Activated effector memory CD4-positive, alpha-beta T cell treated with anti-CD3 and anti-CD28 coated beads, Interleukin-2, amount 50 U/mL, for 16 hours (primary cell): ENCODE measurements at places on chromosomes 1 and 21.

GRCh38 chr1:180175806-180176205, 21.1 kb downstream of the QSOX1 start:
- DNase-seq, result no peak

- no peak for DNase-seq
Measured at GRCh38 chr1:174131032-174131638, 28.2 kb upstream of the RABGAP1L start.

- DNase-seq, result no peak
Measured at GRCh38 chr1:34167389-34167788, 2.4 kb upstream of the CSMD2 start.

DNA sequence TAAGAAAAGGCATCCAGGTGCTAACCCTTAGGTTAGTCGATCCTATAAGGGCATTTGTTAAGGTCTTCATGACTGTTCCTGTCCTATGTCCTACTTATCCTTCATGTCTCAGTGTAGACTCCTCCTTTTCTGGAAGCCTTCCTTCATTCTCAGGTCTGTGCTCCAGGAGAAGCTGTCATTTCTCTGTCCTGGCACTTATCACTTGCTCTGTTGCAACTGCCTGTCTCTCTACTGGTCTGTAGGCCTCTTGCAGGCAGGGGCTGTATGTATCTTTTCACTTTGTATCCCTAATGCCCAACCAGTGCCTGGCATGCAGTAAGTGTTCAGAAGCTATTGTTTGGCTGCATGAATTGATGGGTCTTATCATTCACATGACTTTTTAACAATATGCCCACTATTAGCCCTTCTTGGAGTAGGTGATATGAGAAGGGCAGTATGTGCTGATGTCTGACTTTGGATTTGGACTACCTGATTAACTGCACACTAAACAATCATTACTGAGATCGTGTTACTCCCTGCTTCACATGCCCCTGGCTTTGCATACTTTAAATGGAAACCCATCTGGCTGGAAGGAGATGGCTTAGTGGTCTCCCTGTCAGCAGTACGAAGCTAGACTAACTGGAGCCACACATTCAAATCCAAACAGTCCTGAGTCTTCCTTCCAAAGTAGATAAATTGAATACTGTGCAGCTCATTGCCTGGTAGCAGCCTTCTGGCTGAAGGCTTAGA, 88.8 kb downstream of the RGL1 start:
- DNase-seq, result no peak

DNA sequence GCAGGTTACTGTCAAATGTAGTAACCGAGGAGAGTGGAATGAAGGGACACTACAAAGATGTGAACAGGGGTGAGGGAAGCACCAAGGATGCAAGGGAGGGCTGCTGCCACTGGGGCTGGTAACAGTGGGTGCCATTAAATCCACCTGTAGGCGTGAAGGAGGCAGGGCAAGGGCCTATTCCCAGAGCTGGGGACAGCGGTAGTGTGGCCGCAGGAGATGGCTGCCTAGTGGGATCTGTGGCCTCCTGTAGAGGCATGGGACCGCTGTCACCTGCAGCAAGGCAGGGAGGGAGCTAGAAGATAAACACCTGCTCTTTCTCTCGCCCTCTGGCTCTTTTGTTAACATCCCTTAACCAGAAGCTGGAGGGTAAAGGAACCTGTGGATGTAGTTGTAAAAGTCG, 80.5 kb upstream of the CNIH3 start:
- no peak for DNase-seq

- no peak for DNase-seq
Measured at GRCh38 chr1:160161965-160162705, 10.7 kb downstream of the ATP1A4 start.

DNA sequence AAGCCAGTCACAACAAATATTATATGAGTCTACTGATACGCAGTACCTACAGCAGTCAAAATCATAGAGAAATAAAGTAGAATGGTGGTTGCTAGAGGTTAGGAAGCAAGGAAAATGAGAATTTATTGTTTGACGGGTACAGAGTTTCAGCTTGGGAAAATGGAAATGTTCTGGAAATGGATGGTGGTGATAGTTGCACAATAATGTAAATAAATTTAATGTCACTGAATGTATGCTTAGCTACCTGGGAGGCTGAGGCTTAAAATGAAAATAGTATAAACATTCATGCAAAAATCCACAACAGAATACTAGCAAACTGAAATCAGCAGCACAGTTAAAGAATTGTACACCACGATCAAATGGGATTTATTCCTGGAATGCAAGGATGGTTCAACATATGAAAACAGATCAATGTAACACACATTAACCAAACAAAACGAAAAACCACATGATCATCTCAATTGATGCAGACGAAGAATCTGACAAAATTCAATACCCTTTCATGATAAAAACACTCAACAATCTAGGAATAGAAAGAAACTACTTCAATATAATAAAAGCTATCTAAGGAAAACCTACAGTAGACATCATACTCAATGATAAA, 10.7 kb downstream of the TUT4 start:
- no peak for DNase-seq

GRCh38 chr1:161176468-161177111, 717 bp downstream of the B4GALT3 start:
- no peak for DNase-seq

DNA sequence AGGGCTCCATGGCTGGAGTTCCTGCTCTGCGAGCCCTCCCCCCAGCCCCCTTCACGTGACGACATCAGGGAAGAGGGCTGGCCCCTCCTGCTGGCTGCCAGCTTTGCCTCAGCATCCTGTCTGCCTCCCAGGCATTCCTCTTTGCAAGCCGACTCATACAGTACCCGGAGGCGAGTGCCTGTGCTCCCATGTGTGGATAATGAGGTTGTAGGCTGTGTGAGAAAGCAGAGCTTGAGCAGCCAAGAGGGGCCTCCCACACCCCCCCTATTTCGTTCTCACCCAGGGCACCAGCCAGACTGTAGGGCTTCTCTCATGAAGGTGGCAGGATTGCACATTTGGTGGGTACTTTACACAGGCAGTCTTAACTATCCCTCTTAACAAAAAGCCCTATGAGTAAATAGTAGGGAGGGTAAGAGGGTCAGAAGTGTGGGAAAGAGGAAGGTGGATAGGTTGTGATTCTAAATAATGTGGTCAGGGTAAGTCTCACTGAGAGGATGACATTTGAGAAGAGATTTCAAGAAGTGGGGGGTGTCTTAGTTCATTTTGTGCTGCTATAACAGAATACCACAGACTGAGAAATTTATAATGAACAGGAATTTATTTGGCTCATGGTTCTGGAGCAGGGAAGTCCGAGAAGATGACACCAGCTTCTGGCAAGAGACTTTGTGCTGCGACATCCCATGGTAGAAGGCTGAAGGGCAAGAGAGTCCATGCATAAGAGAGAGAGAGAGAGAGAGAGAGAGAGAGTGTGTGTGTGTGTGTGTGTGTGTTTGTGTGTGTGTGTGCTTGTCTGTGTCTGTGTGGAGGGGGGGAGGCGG, 113.5 kb downstream of the OMA1 start:
- no peak for DNase-seq

GRCh38 chr1:234531151-234531635, 52.2 kb upstream of the TARBP1 start:
- peak; percentile 25 for DNase-seq

DNA sequence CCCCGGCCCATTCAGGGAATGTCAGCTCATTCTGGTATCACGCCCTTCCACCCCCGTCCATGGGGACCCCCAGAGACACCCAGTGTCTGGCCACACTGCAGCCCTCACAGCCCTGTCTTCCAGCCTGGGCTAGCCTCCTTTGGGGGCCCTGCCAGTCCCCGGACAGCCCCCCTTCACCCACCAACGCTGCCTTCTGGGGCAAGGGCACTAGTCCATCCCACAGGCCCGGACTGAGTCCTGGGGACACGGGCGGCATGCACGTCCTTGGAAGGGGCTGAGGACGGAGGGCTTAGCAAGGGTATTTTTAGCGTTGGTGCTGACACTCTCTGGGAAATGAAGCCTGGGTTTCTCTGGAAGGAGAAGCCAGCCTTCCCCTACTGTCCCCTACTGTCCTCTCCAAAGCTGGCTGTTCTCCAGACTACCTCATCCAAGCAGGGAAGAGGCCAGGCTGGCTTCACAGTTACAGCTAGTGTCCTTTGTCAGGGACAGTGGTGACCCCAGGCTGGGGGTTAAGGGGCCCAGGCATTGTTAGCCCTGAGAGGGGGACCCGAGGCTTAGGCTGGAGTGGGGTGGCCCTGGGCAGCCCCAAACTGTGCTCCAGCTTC, 39.5 kb downstream of the COQ8A start:
- DNase-seq, result peak; percentile 54

- no peak for DNase-seq
Measured at GRCh38 chr1:20964540-20965484, 177.7 kb upstream of the HP1BP3 start.

GRCh38 chr1:228986093-228986904, 251.0 kb downstream of the RHOU start:
- DNase-seq, result no peak

GRCh38 chr1:201760516-201760915, 68.4 kb upstream of the IPO9 start:
- no peak for DNase-seq

DNA sequence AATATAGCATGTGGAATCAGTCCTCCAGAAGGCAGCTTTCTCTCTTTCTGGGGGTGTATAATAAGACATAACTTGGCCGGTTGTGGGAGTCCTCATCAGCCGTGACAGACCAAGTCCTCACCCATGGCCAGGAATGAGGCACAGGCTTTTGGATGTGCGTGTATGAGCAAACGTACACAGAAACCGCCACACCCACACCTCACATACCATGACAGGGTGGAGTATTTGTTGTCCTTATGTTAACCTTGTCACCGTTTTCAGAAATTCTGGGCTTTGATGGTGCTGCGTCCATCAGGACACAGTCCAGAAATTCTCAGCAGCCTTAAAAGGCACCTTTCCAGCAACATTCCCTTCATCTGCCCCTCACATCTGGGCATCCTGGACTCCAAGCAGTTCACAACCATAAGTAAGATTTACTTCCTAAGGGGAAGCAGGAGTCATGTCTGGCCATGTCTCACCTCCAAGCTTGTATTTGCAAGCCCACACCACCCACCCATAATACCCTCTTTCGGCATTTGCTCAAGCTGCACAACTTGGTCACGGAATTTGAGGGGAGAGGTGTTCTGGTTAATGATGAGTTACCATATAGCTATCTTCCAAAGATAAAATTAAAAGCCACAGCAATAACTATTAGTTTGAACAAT, 12.4 kb downstream of the C1orf116 start:
- no peak for DNase-seq

- peak; percentile 88 for DNase-seq
Measured at GRCh38 chr1:47710329-47711071, 272.7 kb downstream of the FOXD2 start.

- DNase-seq, result no peak
Measured at GRCh38 chr1:22123071-22123390, 19.9 kb downstream of the WNT4 start.

GRCh38 chr1:228691211-228691610, 44.1 kb upstream of the RHOU start:
- no peak for DNase-seq

DNA sequence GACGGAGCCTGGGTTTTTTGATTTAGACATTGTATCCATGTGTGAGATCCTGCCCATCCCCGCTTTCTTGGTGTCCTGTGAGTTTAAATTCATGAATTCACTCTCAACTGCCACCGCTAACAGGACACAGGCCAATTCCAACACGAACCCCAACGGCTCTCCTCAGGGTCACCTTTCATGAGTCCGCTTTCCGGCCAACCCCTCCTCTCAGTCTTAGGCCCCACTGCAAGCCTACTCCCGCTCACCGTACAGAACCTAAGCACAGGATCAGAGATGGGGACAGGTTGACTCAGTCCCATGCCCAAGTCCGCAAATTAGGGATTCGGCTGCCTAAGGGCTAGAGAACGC, 238 bp upstream of the SCP2 start:
- DNase-seq, result no peak

DNA sequence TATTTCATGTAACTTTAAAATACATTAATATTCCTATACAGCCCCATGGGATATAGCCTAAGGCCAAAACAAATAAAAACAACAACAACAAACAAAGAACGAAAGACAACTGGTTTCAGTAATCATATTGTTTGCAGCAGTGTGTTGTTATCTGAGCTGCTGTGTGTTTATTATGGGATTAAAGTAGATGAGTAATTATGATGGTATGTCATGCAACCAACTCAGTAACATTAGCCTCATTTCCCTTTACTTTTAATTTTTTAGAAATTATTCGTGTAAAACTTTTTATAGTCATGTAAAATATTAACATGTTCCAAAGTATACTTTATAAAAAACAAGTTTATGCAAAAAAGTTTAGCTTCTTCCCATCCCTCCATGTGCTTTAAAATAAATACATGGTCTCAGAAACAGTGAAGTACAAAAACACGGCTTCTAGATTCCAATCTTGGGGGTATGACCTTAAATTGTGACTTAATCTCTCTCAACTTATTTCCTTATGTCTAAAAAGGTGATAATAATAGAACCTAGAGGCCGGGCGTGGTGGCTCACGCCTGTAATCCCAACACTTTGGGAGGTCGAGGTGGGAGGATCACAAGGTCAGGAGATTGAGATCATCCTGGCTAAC, 176.1 kb downstream of the SLC45A1 start:
- DNase-seq, result no peak

DNA sequence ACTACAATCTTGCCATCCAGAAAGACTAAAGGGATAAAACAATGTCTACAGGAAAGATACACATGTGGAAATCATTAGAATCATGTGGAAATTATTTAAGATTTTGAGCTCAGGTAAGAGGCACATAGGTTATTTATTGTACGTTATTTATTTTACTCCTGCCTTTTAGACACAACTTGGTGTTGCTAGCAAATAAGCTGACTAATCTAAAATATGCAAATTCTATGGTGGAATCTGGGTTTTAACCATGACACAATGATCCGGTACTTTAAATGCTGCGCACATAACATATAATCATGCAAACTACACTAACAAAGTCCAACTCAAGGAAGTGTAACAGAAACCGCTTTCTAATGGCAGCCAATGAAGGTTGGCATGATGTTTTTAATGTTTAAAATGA, 112.5 kb downstream of the IFI44 start:
- DNase-seq, result no peak

DNA sequence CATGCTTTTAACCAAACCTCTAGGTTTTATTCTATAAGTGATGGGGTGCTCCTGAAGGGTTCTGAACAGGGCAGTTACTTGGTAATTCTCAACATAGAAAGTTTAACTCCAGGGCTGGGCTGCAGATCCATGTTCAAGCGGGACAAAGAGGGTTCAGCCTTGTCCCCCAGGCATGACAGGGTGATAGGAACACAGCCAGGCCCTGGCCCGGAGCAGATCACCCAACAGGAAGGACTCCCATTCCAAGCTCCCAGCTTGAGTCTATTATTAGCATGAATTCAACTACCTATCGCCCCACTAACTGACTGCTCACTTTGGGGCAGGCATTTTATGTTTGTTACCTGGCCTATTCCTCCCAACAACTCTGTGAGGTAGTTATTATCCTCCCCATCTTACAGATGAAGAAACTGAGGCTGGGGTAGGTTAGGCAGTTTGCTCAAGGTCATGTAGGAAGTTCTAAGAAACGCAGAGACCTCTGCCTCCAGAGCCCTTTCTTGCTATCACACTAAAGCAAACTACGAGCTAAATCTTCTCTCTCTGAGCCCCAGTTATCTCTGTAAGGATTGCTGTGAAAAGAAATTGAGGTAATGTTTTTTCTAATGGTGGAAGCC, 14.5 kb downstream of the ASAP3 start:
- no peak for DNase-seq
